ENCODE measurements at places on chromosomes 13 and 19.
A peak's percentile ranks its signal among the peaks of the same experiment; 100 is the strongest.

- no peak for DNase-seq
These were observed 448.7 kb upstream of the MIR17HG start for GRCh38 chr13:90898811-90899210.

GRCh38 chr19:31135841-31136240, 213.4 kb downstream of the TSHZ3 start:
- DNase-seq: no peak

DNA sequence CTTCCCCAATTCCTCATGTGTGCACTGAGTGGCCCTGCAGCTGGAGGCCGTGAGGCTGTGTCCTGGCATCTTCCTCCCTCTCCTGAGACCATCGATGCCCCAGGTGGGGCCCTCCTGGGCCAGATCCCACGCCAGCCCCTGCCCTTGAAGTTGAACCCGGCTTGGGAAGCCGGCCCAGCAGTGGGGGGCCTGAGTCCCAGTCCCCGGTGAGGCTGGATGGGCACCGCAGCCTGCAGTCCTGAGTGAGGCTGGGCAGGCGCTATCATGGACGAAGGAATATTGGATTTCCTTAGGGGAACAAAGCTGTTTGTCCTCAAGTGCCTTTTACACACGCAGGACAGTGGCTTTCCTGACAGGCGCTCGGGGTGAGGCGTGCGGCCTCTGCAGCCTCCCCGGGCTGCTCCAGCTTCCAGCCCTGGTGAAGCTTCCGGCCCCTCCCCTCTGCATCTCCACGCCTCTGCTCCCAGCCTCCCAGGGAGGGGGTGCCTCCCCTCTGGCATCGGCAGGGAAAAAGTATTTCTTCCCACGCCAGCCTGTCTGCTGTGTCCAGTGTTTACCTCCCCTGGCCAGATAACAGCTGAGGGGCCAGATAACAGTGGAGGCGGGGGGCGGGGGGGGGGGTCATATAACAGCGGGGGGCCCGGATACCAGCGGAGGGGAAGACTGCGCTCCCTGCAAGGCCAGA, 159.5 kb downstream of the KDM4B start:
- peak; percentile 20 for DNase-seq

DNA sequence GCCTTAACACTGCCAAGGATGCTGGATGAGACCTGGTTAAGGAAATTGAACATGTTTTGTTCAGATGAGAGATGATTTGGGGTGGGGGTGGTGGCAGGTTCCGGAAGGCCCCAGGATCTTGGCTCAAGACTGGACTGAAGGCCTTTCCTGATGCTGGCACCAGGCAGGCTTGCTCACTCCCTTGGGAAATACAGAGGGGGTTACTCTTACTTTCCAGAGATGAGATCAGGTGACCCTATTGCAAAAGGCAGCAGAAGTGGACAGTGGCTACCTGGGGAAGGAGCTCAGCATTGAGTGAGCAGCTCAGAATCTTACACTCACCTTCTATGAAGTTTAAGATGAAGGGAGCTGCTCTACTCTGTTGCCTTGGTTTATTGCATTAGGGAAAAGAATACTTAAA, 10.8 kb downstream of the GATAD2A start:
- DNase-seq: no peak

GRCh38 chr13:88376760-88377388, 705.7 kb downstream of the SLITRK5 start:
- no peak for DNase-seq

DNA sequence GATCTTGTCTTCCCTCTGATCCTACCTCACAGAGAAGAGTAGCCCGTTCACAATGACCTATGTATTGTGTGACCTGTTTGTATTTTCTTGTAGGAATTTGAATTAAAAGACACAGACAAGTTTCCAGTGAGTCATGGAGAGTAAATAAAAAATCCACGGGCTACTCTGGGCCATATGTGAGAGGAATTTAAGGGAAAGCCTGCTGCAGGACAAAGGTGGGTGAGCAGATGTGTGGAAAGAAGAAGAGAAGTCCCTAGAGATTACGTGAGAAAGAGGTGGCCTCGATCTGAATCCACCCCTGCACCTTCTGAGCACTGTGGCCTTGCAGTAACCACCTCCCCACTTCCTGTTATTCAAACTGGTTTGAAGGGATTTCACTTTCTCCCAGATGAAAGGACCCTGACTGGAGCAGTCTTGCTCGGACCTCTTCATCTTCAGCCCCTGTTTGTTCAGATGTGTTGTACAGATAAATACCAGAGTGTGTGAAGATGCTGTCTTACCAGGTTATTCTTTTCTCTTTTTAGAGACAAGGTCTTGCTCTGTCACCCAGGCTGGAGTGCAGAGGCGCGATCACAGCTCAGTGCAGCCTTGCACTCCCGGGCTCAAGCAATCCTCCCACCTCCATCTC, 205.4 kb downstream of the PDS5B start:
- no peak for DNase-seq

DNA sequence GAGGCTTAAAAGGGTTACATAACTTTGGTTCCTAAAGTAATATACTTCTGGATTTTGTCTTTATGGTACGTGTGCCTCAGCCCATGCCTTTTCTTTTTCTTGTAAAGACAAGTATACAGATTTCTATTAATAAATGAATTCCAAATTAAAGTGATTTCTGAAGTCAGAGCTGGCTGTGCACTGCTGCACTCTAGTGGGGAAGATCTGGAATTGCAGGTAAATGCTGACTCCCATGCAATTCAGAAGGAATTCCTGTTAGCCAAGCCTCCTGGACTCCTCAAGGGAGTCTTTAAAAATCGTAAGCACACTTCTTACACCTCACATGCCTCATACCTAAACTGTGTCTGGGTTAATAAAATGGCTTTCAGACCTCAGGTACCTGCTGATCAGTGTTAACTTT, 118.4 kb upstream of the SLC7A1 start:
- DNase-seq: no peak

GRCh38 chr13:105984646-105985045, 550.8 kb downstream of the EFNB2 start:
- no peak for DNase-seq

- no peak for DNase-seq
These were observed 240.9 kb upstream of the SERP2 start for GRCh38 chr13:44132710-44133109.

GRCh38 chr19:29965492-29965891, 23.5 kb downstream of the URI1 start:
- DNase-seq: no peak

GRCh38 chr13:79273045-79273444, 133.0 kb downstream of the RBM26 start:
- no peak for DNase-seq
